ENCODE measurements at places on chromosomes 2 and 18. TPM values are rescaled to one million over a fixed set of nuclear protein-coding genes. Genes with fewer than 3 reads are reported as not detected.
A peak's percentile ranks its signal among the peaks of the same experiment; 100 is the strongest.

- DNase-seq, result no peak
Observed at GRCh38 chr2:174169372-174169771, 79.0 kb downstream of the OLA1 start.

DNA sequence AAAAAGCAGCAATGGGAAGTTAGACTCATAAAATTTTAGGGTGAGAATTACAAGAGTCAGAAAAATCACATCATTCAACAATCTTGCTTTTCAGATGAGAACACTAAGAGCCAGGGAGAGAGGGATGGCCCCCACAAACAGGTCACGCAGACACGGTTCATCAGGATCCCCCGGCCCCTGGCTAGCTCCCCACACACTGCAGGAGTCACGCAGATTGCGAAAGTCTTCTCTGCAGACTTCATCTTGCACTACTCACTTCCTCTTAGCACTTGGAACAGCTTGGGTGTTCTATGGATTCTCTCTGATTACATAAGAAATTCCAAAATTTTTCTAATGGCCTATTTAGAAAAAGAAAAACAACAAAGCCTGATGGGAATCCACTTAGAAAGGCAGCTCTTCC is 21.6 kb upstream of the SULT1C2 start:
- DNase-seq, result peak; percentile 54

DNA sequence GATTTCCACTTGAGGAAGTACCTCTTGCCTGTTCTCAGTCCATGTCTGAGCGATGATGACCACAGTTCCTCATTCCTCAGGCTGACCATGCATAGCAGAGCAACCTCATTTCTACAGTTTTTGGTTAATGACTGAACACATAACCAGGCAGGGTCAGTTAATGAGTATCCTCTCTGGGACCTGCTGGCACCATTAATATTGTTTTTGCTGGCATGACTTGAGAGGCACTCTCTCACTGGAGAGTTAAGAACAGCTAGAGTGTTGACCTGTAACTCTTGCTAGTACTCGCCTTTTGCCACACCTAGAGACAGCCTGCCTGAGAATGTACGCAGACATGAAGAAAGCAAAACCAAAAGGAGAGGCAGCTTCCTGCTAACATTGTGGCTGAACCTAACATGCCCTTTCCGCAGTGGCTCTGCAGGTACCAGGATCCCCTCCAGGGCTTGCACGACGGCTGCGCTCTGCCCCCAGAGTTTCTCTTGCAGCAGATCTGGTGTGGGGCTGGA is 23.9 kb downstream of the PECR start:
- no peak for DNase-seq

- DNase-seq, result peak; percentile 70
Observed at GRCh38 chr18:46169464-46169941, 65.3 kb downstream of the HAUS1 start.

- no peak for DNase-seq
Observed at GRCh38 chr2:169324581-169325260, 37.6 kb downstream of the LRP2 start.

- DNase-seq, result no peak
Observed at GRCh38 chr2:190569994-190570755, 35.7 kb upstream of the NEMP2 start.

DNA sequence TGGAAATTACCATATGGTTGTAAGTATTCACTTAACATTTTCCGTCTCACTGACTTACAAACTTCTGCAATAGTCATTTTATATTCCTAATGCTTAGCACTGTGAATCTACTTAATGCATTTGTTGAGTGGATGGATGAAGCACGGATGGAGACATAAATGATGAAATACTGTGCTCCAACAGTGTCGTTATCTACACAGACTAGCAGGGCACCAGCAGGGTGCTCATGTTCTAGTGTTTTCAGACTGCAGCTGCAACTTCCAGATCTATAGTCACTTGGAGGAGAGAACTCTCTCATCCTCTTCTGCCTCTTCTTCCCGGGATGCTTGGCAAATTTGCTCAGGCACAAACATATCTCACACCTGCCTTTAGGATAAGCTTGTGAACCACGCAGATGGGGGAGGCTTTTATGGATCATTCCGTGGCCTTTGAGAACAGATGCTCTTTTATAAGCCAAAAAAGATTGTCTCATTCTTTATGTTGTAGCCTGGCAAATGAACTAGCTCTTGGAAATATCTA is 797.7 kb downstream of the MBD2 start:
- no peak for DNase-seq

GRCh38 chr2:113716291-113716690 is 40.2 kb downstream of the SLC35F5 start:
- no peak for DNase-seq

GRCh38 chr2:147860009-147860408 is 15.2 kb downstream of the ACVR2A start:
- no peak for DNase-seq

- DNase-seq, result no peak
Observed at GRCh38 chr2:54652540-54652939, 70.9 kb upstream of the EML6 start.

- no peak for DNase-seq
Observed at GRCh38 chr2:132383956-132384355, 32.6 kb upstream of the GPR39 start.

- DNase-seq, result no peak
Observed at GRCh38 chr2:232949016-232949415, 64.0 kb downstream of the NGEF start.

GRCh38 chr2:75543446-75543845 is 17.3 kb downstream of the EVA1A start:
- DNase-seq, result no peak

- DNase-seq, result no peak
Observed at GRCh38 chr2:82139979-82140611, 1835.5 kb upstream of the LRRTM1 start.

DNA sequence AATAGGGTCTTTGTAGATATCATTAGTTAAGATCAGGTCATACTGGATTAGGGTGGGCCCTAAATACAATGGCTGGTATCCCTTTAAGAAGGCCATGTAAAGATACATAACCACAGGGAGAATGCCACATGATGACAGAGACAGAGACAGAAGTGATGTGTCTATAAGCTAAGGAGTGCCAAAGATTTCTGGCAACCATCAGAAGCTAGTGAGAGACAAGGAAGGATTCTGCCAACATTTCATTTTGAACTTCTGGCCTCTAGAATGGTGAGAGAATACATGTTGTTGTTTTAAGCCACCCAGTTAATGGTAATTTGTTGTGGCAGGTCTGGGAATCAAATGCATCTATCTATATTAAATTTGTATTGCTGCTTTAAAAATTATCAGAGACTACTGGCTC is 185.5 kb upstream of the CYRIA start:
- DNase-seq, result no peak

DNA sequence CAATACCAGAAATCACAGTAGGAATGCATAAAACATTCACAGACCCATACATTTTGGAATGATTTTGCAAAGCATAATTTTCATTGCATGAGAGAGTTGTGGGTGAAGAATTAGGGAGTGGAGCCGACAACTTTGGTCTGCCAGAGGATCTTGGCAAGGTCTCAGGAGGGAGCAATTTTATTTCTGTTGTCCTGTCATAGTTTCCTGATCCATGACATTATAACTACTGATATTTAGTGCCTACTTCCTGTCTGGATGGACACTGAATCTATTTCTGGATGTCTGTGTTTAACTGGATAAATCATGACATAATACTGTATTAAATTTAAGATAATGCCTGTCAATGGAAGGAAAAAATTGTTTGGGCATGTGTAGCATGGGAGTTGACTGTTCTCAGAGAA is 2.4 kb downstream of the ITGA4 start:
- DNase-seq, result no peak

DNA sequence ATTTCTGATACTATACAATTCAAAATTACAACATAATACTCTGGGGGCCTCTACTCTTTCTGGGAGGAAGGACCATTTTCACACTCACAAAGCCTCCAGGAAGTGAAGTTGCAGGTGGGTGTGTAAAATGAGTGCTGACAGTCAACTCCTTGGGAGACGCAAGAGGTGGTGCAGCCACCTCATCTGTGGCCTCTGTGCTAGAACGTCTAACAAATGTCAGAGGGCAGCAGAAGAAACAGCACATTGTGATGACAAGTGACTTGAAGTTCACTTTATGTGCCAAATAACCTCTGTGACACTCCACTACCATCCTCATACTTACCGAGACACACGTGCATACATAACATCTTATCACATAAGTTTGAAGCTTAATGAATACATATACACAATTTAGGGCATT is 10.2 kb downstream of the RNF103 start:
- no peak for DNase-seq

- no peak for DNase-seq
Observed at GRCh38 chr2:192675681-192676080, 480.9 kb upstream of the TMEFF2 start.

GRCh38 chr2:203340791-203341487 is 12.7 kb downstream of the ABI2 start:
- peak; percentile 20 for DNase-seq

DNA sequence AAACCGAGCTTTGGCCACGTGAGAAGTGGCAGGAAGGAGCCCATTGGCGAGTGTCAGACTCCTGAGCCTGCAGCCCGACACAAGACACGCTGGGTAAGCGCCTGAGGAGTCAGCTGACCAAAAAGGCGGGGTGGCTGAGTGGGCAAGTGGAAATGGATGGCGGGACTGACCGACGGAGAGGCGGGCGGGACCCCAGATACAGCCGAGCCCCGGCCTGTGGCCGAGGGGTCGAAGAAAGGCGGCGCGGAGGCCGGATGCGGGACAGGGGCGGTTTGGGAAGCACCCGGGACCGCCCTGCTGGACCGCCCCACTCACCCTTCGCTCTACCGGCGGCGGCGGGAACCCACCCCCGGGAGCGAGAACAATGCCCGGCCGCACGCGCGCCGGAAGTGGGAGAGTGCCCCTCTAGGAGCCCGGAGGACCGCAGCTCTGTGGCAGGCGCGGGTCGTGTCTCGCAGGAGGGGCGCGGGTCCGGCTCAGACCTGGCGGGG is 22.8 kb downstream of the ZSCAN30 start:
- DNase-seq, result no peak

DES gene
- total RNA-seq, result not detected

SIX3 gene
- total RNA-seq, result not detected

INPP5D gene
- total RNA-seq, result 1.0 TPM

APCDD1 gene
- not detected for total RNA-seq

MOGAT1 gene
- total RNA-seq, result not detected

BOLL gene
- not detected for total RNA-seq

VWA3B gene
- total RNA-seq, result not detected

MARCO gene
- total RNA-seq, result 0.32 TPM
